ENCODE measurements at places on chromosomes 6 and 20.
A peak's percentile ranks its signal among the peaks of the same experiment; 100 is the strongest.

DNA sequence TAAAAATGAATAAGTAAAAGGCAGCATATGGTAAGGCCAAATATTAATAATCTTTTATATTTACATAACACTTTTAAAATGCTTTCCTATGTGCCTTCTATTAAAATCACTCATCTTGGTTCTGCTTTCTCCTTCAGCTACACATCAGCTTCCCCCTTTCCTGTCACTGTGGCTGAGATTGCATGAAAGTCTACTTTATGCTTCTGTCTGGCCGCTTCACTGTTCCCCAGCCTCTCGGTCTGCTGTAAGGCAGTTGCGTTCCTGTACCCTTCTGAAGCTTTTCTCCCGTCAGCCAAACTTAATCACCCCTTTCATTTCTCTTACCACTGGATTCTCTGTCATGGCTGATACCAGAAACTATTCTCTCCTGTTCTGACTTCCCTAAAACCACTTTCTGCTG is 34.6 kb downstream of the SOX4 start:
- no peak for DNase-seq

DNA sequence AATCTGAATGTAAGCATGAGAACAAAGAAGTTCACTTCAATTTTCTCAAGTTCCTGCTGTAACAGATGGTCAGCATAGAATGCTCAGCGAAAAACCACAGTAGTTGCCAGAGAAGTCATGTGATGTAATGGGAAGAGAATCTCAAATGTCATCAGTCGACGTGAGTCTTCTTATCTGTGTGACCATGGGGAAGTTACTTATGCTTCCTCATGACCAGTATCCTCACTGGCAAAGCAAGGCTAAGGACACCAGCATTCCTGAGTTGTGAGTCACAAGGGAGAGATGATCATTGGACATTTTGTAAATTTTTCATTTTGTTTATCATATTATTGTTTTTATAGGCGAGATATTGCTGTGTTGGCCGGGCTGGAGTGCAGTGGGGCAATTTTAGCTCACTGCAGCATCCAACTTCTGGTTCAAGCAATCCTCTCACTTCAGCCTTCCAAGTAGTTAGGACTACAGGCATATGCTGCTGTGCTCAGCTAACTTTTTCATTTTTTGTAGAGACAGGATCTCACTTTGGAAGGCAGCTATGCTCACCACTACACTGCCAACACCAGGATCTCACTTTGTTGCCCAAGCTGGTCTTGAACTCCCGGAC is 21.9 kb downstream of the SGK1 start:
- no peak for DNase-seq

- no peak for DNase-seq
Observed at GRCh38 chr6:112649853-112650252, 302.7 kb downstream of the RFPL4B start.

- DNase-seq, result peak; percentile 55
Observed at GRCh38 chr20:63361519-63362435, 628 bp upstream of the CHRNA4 start.

DNA sequence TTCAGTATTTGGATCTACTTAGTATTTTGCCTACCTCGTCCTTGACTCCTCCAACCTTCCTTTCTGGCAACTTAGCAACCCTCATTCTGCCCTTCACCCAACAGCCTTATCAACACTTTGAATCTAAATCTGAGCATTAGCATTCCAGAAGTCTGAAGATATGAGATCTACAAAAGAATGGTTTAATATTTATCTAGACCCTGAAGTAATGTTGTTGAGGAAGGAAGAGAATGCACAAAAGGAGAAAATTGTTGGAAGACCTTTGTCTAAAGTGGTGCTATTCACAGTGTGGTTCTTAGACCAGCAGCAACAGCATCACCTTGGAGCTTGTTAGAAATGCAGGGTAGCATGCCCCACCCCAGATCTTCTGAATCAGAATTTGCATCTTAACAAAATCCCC is 198.2 kb upstream of the PLCB4 start:
- DNase-seq, result no peak

DNA sequence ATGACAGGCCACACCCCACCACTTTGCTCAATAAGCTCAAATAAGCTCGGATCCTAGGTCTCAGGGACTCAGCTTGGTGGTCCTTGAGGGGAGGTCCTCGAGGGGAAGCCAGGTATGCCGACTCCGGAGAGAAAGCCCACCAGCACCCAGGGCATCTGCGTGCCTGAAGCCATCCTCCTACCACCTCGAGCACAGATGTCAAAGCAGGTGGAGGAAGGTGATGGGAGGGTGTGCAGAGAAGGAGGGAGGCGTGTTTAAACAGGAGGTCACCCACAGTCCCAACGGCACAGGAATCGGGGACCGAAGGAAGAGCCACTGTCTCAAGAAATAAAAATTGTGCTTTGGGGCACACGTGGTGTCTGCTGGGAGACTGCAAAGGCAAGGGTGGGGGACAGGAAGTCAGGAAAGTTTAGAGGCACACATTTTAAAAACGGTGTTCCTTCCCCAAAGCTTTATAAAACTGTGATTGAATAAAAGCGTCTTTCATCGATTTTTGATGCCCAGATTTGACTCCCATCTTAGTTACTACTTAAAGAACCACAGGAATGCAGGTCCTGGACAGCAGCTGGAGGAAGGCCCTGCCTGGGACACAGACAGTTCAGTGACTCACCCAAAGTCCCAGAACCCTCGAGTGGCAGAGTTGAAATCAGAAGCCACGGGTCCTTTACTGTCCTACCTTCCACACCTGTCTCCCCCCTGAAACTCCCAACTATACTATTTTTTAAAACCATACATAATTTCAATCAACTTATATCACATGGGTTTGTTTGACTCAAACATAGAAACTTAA is 221.0 kb upstream of the PDE10A start:
- DNase-seq, result no peak

DNA sequence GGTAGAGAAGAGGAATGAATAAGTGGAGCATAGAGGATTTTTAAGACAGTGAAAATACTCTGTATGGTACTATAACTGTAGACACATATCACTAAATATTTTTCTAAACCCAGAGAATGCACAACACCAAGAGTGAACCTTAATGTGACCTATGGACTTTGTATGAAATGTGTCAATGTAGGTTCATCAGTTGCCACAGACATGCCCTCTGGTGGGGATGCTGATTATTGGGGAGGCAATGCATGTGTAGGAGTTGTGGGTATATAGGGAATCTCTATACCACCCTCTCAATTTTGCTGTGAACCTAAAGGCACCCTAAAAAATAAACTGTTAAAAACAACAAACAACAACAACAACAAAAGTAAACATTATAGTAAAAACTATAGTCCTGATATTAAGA is 293.7 kb downstream of the RNF144B start:
- peak; percentile 37 for DNase-seq

DNA sequence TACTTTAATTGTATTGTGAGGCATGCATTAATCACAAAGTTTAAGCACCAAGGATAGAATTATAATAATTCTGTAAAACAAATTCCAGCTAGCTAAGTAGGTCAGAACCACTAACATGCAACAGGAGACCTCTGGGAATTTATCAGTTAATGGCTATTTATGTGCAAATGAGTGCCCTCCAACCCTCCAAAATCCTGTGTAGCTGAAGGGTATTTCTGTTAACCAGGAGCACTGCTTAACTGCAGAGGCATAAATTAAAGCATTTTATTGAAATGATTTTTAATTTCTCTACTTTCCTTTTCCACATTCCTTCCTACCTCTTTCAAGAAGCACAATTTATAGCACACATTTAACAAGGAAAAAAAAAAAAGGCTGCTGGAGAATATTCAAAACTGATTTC is 77.0 kb downstream of the MMS22L start:
- DNase-seq, result no peak

- no peak for DNase-seq
Observed at GRCh38 chr6:70860045-70860444, 96.8 kb downstream of the B3GAT2 start.
